ENCODE measurements at places on chromosomes 3 and 15. TPM values are rescaled to one million over a fixed set of nuclear protein-coding genes. Genes with fewer than 3 reads are reported as not detected.

Gene POLQ
- total RNA-seq: 14.7 TPM

Gene DPPA2
- 9.3 TPM for total RNA-seq

Gene U2SURP
- total RNA-seq: 108 TPM

Gene GATM
- total RNA-seq: 21.6 TPM

Gene IRAK2
- 0.85 TPM for total RNA-seq

Gene CAPN3
- total RNA-seq: 1.1 TPM

Gene TUSC7
- total RNA-seq: not detected

Gene SYNPR
- 2.6 TPM for total RNA-seq

Gene PRSS50
- total RNA-seq: 1.4 TPM

- DNase-seq: no peak
- no peaks in the 10 kb centered on the region for H3K36me3 ChIP-seq
- no peak overlapping the region for H3K27ac ChIP-seq
These were observed 80.6 kb downstream of the CCR1 start for GRCh38 chr3:46127503-46127902.

DNA sequence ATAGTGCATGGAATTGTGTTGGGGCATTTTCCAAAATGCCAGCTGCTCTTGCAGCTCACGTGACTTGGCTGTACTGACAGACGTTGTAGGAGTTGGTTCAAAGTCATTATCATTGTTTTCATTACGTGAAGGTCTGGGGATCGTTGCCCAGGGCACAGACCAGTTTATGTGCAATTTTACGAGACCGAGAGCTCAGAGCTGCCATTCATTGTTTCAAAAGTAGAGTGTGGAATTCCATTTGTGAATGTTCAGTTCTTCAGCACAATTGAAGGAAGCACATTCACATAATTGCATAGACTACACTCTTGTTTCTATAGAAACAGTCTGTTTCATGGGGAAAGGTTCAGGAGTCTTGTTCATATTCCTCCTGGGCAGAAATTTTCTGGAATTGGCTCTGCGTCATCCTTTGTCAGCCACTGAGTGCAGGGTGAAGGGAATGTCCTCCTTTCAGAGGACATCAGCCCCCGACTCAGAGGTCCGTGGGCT, 54.5 kb downstream of the GABRG3 start:
- H3K4me1 ChIP-seq: no peaks in the 10 kb centered on the region
- no peaks in the 10 kb centered on the region for H3K36me3 ChIP-seq
- no peak overlapping the region for H3K4me3 ChIP-seq
- no peaks in the 10 kb centered on the region for H3K27me3 ChIP-seq

GRCh38 chr3:96027718-96028117, 786.7 kb upstream of the EPHA6 start:
- H3K27me3 ChIP-seq: no peaks in the 10 kb centered on the region
- no peaks in the 10 kb centered on the region for H3K4me1 ChIP-seq
- no peaks in the 10 kb centered on the region for H3K36me3 ChIP-seq
- no peak overlapping the region for H3K4me3 ChIP-seq
- DNase-seq: no peak

DNA sequence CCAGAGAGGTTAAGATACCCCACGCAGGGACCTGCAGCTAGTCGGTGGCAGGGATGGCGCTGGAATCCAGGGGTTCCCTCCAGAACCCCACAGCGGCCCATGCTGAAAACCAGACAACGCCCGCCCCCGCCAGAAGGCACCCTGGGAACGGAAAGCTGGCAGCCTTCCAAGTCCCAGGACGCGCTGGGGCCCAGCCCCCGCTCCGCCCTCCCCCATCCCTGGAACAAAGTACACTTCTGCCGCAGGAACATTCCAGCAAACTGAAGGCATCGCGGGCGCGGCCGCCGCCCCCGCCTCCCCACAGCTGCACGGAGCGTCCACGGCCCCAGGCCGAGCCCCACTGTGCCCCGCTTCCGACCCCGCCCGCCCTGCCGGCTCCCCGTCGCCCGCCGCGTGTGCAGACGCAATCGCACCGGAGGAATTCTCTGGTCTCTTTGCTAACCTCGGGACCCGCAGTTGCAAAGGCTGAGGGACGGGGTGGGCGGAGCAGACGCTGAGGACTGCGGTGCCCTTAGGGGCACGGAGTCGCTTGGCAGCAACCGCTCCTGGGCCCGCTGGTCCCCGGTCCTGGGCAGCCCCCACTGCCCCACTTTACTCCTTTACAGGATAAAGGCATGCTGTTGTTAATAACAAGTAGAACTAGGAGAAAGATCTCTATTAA, 44.8 kb upstream of the RNU6-1 start:
- peaks cover 9% of the 10 kb centered on the region for H3K27me3 ChIP-seq
- peaks cover 23% of the 10 kb centered on the region for H3K4me1 ChIP-seq
- no peaks in the 10 kb centered on the region for H3K36me3 ChIP-seq
- H3K27ac ChIP-seq: no peak overlapping the region
- peak overlapping the region; percentile 68 for H3K4me3 ChIP-seq

DNA sequence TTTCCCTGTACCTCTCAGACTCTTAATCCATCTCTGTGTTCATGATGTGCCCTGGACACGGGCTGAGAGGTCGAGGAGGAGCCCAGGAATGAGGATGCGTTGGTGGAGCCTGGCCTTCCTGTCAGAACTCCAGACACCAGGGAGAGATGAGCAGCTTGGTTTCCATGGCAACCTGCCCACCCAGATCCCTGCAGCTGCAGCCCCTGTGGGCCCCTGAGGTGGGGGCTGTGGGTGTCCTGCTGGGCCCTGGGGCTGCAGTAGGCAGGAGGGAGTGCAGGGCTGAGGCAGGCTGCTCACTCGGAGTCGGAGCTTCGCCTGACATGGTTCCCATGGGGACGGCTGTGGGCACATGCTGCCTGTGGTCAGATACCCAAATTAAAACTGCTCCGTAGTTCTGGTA, 7.7 kb upstream of the SCN10A start:
- H3K27me3 ChIP-seq: no peaks in the 10 kb centered on the region
- H3K4me3 ChIP-seq: no peak overlapping the region
- no peak overlapping the region for H3K27ac ChIP-seq
- no peaks in the 10 kb centered on the region for H3K36me3 ChIP-seq

- peaks cover 26% of the 10 kb centered on the region for H3K27me3 ChIP-seq
- no peak for DNase-seq
- H3K27ac ChIP-seq: no peak overlapping the region
- peaks cover 26% of the 10 kb centered on the region for H3K4me1 ChIP-seq
- no peaks in the 10 kb centered on the region for H3K36me3 ChIP-seq
These were observed 74.3 kb upstream of the VGLL4 start for GRCh38 chr3:11717768-11718636.

GRCh38 chr3:32474201-32474600, 28.5 kb downstream of the CMTM6 start:
- DNase-seq: no peak
- no peaks in the 10 kb centered on the region for H3K36me3 ChIP-seq
- H3K4me3 ChIP-seq: no peak overlapping the region
- no peaks in the 10 kb centered on the region for H3K4me1 ChIP-seq
- H3K27ac ChIP-seq: no peak overlapping the region

DNA sequence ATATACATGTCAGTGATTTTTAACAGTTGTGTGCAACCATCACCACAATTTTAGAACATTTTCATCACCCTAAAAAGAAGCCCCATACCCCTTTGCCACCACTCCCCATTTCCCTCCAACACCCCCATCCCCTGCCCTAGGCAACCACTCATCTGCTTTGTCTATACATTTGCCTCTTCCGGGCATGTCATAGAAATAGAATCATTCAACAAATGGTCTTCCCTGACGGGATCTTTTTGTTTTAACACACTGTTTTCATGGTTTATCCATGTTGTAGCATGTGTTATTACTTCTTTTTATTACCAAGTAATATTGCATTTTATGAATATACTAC, 4.0 kb downstream of the VILL start:
- no peak overlapping the region for H3K27ac ChIP-seq
- H3K27me3 ChIP-seq: no peaks in the 10 kb centered on the region
- DNase-seq: no peak
- H3K36me3 ChIP-seq: no peaks in the 10 kb centered on the region

DNA sequence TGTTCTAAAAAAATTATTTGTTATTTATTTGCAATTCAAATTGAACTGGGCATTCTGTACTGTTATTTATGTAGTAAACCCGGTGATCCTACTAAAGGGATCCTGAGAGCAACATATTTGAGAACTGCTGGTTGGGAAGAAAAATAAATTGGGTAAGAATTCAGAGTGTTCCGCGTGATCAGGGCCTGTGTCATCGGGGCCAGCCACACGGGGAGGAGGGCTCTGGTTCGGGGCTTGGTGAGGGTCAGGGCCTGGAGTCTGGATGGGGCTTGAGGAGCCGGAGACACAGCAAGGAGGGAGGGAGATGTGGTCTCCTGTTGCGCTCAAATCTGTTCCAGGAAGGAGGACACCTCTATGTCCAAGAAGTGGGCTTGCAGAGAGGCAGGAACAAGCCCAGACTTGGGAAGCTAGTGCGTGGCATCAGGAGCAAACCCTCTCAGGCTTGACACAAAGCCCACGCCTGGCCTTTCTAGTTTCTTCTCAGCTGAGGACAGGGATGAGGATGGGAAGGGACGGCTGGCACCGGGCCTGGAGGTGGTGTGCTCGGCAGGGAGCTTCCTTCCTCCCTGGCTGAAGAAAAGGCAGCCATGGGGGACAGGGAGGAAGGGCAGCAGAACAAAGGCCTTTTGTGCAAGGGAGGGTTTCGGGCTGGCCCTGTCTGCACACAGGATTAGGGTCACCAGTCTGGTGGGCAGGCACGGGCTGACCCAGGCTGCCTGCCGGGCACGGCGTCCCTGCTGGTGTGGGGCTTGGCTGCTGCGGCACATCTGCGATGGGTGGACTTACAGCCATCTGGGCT, 22.9 kb upstream of the FBLN2 start:
- no peak overlapping the region for H3K27ac ChIP-seq
- no peak overlapping the region for H3K4me3 ChIP-seq
- DNase-seq: no peak
- peaks cover 11% of the 10 kb centered on the region for H3K4me1 ChIP-seq

All from GM23338 (cell line).